ENCODE measurements at places on chromosomes 3 and 15.
A peak's percentile ranks its signal among the peaks of the same experiment; 100 is the strongest.

DNA sequence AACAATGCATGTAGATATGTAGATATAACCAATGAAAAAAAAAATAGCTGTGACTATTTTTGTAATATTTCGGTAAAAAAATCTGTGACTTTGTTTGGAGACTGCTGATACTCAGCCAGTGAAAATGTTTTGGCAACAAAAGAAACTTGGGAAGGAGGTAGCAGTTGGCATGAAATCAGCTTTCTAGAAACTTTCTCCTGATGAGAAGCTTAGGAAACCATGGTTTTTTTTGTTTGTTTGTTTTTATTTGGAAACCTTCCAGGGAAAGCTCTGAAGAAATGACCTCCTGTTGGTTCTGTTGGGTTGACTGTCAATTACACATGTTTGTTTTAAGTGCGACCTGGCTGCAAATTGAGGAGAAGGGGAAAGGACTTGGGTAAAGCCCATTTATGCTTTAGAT, 445.9 kb downstream of the UNC13C start:
- no peak for DNase-seq

GRCh38 chr15:90161950-90162361, 39.2 kb upstream of the SEMA4B start:
- no peak for DNase-seq

DNA sequence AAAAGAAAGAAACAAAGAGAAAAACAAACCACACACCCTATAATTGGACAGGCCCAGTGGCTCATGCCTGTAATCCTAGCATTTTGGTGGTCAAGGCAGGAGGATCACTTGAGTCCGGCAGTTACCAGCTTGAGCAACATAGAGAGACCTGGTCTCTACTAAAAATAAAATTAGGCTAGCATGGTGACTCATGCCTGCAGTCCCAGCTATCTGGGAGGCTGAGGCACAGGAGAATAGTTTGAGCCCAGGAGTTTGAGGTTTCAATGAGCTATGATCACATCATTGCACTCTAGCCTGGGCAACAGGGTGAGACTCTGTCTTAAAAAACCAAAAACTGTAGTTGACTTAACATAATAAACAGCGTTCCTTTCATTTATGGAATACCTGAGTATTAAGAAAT, 72.3 kb upstream of the ST3GAL6 start:
- no peak for DNase-seq

- no peak for DNase-seq
These were observed 413.9 kb upstream of the NR2F2 start for GRCh38 chr15:95916568-95916967.

DNA sequence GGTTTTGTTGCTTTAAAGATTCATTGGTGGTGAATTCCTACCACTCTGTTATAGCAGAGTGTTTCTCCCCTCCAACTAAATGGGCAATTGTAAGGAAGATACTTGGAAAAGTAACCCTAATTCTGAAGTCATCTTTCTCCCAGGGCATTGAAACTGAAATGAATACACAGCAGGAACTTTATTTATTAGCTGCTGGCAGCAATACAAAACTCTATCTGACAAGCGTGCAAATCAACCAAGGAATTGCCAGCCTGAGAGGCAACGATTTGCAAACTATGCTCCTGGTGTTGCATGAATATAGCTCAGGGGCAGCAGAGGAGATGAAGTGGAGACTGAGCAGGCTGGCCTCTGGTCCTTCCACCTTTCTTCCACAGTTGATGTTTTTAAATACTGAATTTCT, 48.9 kb downstream of the CD200R1 start:
- DNase-seq, result no peak

- peak; percentile 80 for DNase-seq
These were observed 16.5 kb downstream of the SEMA3G start for GRCh38 chr3:52428151-52429005.

DNA sequence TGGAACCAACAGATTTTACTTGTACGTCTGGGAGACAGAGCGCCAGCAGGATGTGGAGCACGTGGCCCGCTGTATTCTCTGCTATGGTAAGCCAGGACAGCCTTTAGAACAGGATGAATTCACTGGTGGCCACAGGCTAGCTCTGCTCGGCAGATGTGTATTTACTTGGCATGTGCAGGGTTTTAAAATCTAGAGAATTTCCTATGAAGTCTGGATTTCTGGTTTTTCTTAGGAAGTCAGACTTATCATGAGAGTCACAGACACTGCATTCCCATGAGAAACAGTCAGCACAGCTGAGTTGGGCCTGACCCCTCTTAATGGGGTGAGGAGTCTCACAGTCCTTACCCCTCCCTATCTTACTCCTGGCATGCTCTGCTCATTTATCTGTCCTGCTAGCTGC, 84.6 kb upstream of the COL6A5 start:
- DNase-seq, result no peak

GRCh38 chr3:57977818-57978235, 30.4 kb upstream of the FLNB start:
- DNase-seq, result no peak

GRCh38 chr3:99633887-99634558, 4.4 kb upstream of the COL8A1 start:
- DNase-seq, result no peak

DNA sequence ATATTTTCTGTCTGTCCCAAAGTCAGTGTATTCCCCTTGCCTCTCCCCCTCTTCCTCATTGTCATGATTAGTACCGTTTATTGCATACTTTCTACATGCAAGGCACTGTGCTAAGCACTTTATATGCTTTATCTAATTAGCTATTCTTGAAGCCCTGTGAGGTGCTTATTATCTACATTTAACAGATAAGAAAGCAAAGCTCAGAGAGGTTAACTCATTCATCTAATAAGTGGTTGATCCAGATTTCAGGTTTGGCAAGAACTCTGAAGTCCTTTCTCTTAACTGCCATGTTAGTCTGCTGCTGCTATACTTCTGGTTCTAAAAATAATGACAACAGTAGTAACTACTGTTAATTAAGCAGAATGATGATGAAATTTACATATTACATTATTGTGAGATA, 13.5 kb downstream of the IQGAP1 start:
- no peak for DNase-seq

DNA sequence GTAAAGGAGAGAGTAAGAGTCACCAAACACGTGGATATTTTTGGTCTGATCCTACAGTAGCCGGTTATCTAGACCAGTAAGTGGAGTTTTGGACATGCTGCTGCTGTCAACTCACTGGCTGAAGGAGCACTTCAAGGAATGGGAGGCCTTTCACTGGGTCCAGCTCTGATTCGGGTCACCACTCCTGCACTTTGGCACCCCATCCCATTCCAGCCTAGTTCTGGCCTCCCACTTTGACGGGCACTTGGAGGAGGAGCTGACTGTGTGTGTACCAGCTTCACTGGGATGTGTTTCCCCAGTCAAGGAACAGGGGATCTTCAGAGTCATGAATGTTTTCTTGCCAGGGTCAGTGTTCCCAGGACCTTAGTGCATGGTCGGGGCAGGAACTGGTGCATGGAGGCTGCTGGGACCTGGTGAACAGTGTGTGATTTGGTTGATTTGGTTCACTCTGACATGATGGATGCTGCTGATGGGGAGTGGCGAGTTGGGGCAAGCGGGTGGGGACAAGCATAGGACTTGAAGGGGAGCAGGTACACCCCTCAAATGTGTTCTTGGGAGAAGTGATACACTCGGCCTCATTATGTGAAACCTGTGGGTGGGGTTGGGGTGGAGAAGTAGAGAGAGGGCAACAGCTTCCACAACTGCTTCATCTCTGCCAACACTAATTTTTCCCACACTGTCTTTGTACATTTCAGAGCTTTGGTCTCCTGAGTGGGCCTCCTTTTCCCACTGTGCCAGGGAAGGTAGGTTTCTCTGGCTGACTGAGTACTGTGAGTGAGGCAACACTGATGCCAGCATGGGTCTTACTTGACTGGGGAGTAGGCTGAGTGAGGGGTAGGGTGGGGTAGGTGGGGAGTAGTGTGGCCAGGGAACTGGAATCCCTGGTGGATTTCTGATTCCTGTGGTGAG, 64.0 kb downstream of the RGMA start:
- no peak for DNase-seq

GRCh38 chr3:23594066-23594465, 211.7 kb upstream of the UBE2E1 start:
- no peak for DNase-seq

DNA sequence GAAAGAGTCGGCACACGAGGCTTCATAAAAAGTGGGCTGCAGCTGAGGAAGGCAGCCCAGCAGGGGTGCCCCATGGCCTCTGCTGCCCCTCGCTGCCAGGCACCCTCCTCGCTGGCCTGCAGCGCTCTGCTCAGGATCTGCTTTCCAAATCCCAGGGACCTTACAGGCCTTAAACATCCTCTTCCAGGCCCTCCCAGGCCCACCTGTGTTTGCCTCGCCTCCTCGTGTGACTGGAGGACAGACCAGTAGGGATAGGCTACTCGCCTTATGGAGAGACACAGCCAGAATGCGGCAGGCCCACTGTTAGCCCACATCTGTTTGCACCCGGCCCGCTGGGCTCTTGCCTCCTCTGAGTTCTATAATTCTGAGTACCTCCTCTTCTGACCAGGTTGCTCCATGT, 124.5 kb upstream of the PLXNA1 start:
- DNase-seq, result no peak

DNA sequence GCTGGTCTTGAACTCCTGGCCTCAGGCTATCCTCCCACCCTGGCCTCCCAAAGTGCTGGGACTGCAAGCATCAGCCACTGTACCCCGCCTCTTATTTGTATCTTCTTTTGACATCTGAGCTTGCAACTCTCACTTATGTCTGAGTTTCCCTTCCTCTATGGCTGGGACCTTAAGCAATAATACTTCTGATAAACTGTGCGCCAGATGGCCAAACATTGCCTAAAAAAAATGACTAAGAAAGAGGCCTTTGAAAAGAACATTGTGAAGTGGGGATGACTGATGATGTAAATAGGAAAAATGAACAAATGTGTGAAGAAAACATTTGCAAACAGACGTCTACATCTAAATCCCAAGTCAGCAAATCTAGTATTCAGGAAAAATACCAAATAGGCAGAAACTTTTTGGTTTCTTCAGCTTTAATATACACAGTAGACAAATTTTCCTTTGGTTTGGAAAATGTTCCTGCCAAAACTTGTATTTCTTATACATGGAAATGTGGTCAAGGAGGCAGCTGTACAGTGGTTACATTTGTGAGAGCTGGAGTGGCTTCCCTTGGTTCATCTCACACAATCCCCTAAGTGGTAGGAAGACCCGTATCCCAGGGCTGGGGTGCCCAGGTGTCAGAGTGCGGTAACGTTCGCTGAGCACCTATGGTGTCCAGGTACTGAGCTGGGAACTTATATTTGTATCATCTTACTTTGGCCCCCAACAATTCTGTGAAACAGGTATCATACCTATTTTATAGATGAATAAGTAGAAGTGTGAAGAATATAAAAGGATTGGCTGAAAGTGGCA, 11.6 kb upstream of the TFRC start:
- no peak for DNase-seq

DNA sequence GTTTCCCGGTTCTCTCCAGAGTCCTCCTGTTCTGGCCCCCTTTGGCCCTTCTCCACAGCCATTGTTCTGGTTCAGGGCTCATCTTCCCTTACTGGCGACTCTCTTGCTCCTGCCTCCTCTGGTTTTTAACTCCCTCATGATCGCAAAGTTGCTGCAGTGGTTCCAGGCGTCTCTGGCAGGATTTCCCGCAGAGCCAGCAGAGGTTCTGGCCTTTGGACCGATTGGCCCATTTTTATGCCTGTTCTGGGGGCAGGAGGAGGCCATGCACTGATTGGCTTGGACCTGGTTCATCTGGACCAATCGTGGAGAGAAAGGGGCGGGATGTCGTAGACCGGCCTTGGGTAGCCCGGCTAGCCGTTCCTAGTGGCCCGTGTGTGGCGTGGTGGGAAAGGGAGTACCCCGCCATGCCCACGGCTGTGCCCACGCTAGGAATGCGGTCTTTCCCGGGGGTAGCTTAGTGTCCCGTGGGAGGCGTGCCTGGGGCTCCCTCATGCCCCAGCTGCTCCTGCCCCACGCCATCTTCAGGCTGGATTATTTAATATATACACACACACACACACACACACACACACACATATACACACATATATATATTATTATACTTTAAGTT, 113.4 kb downstream of the FBLN2 start:
- no peak for DNase-seq

- no peak for DNase-seq
These were observed 503.1 kb downstream of the MCTP2 start for GRCh38 chr15:94734460-94734859.

DNA sequence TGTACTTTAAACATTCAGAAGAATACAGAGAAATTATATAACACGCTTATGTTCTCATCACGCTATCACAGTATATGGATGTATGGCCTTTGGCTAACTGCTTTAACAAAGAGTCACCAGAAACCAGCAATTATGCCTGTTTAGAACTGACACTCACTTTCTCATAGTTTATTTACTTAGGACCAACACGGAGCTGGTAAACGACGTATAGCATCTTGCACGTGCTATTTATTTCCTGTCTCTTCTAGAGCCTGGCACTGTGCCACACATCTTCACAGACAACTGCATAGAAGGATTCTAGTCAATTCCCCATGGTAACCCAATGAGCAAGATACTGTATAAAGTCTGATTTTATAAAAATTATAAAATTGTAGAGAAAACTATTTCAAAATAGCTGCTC, 43.6 kb downstream of the TBC1D2B start:
- DNase-seq, result no peak

GRCh38 chr3:78926523-78926922, 841.3 kb downstream of the ROBO1 start:
- no peak for DNase-seq

DNA sequence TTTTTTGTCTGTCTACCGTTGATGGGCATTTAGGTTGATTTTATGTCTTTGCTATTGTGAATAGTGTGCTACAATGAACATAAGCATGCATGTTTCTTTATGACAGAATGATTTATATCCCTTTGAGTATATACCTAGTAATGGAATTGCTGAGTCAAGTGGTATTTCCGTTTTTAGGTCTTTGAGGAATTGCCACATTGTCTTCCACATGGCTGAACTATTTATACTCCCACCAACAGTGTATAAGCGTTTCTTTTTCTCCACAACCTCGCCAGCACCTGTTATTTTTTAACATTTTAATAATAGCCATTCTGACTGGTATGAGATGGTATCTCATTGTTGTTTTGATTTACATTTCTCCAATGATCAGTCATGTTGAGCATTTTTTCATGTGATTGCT, 89.6 kb upstream of the GALNT15 start:
- DNase-seq, result peak; percentile 90

- DNase-seq, result no peak
These were observed 1057.2 kb downstream of the NAALADL2 start for GRCh38 chr3:175916191-175916934.

- DNase-seq, result no peak
These were observed 25.5 kb downstream of the ULK4 start for GRCh38 chr3:41936384-41936783.

DNA sequence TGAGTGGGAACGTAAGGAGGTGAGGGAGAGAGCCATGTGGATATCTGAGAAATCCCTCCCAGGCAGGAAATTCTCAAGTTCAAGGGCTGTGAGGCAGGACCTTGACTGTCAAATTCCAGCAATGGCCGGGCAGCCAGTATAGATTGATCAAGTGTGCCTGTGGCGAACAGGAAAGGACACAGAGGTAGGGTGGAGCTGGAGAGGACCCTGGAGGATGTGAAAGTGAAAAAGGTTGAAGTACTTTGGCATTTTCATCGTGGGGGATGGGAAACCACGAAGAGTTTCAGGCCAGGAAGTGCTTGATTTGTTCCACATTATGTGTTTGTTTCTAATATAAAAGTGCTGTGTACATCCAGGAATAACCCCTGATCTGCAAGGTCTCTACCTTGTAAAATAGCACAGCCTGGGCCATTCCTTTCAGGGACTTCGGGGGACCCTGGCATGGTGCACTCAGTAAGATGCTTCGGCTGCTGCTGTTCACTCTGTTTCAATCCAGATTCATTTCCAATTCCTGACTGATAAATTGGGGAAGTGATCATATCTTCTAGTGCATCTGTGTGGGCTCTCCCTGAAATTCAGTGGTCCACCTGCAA, 156.6 kb downstream of the MCTP2 start:
- DNase-seq, result no peak
